ENCODE measurements at places on chromosomes 4 and X.

DNA sequence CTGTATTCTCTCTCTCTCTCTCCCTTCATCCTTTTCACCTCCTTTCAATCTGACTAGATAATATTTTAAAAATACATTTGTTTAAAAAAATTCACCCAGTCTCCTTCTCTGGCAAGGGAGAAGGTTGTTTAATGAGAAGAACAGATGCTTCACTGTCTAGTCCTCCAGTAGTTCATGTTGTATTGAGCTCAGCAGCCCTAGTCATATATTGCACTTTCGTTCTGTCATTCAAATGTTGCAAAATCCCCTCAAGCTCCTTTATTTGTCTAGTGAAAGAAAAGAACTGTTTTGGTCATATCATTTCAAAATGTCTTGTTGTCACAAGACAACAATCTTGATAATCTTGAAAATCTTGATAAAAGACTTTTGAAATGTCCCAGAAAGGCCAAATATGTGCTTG is 248.0 kb downstream of the GALNTL6 start:
- no peak for DNase-seq

GRCh38 chr4:148327683-148328082 is 114.5 kb downstream of the NR3C2 start:
- no peak for DNase-seq

- no peak for DNase-seq
Measured at GRCh38 chr4:8045909-8046308, 106.2 kb upstream of the AFAP1 start.

DNA sequence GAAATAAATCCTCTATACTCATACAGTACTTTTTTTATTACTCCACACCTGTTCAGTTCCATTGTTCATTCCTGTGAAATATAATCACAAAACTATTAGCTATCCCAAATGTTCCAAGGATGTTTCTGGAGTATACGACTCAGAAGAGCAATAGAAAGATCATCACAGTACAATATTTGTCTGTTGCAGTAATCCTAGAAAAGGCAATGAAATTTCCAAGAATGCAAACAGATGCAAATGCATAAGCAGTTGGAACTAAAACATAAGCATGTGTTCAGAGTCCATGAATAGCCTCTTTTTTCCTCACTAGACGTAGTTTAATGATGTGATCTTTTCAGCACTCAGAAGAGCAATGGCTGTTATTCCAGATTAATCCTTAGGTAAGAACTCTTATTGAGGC is 55.2 kb downstream of the RTL3 start:
- no peak for DNase-seq

Data from stimulated activated CD4-positive, alpha-beta T cell treated with anti-CD3 and anti-CD28 coated beads, Interleukin-1b, Interleukin-23, amount 100 ng/mL, for 1 hour (primary cell).